ENCODE measurements at places on chromosomes 7 and 10. TPM values are rescaled to one million over a fixed set of nuclear protein-coding genes. Genes with fewer than 3 reads are reported as not detected.

Gene VGF
- total RNA-seq: 0.20 TPM

Gene FBXL13
- total RNA-seq: 0.87 TPM

Gene NAMPT
- 200 TPM for total RNA-seq

Gene SFTPD
- not detected for total RNA-seq

Gene PTPRZ1
- not detected for total RNA-seq

Gene HIPK2
- total RNA-seq: 17.0 TPM

Gene DDIT4
- 42.5 TPM for total RNA-seq

Gene SYT15B
- total RNA-seq: not detected

Gene ATG9B
- not detected for total RNA-seq

Gene NRAP
- total RNA-seq: not detected

Gene GSTO2
- total RNA-seq: 0.30 TPM

Gene CABCOCO1
- total RNA-seq: 0.53 TPM

Gene UPK3B
- 1.1 TPM for total RNA-seq

Gene GIMAP7
- 20.4 TPM for total RNA-seq

Gene MYH16
- 0.64 TPM for total RNA-seq

Gene SUN3
- total RNA-seq: not detected

Gene ZNF365
- total RNA-seq: 0.33 TPM

Gene TRIM73
- total RNA-seq: 0.05 TPM

Gene TUBAL3
- total RNA-seq: 0.07 TPM

Gene GPNMB
- 1.3 TPM for total RNA-seq

Gene DNAH11
- 4.6 TPM for total RNA-seq

Gene ABHD11
- total RNA-seq: 17.5 TPM

Gene RARRES2
- not detected for total RNA-seq

Gene ABCA13
- 0.05 TPM for total RNA-seq

Gene MSMB
- total RNA-seq: not detected

Gene SOSTDC1
- not detected for total RNA-seq

Gene MACC1
- not detected for total RNA-seq

Gene EGFR
- total RNA-seq: 3.5 TPM

Gene ADIRF
- 71.8 TPM for total RNA-seq

Gene SPDYE2B
- total RNA-seq: not detected

Gene PTF1A
- not detected for total RNA-seq

Gene WNT8B
- not detected for total RNA-seq

Gene PVRIG
- not detected for total RNA-seq

Gene GPR146
- total RNA-seq: 7.8 TPM

Gene DBNL
- 224 TPM for total RNA-seq

Gene KIF5B
- 96.2 TPM for total RNA-seq

Gene ZNF804B
- not detected for total RNA-seq

Gene SERPINE1
- total RNA-seq: 1,952 TPM

Gene SFRP5
- total RNA-seq: not detected

Gene TLL2
- 0.27 TPM for total RNA-seq

All from mammary microvascular endothelial cell (primary cell).